ENCODE measurements at places on chromosomes 7 and 10. TPM values are rescaled to one million over a fixed set of nuclear protein-coding genes. Genes with fewer than 3 reads are reported as not detected.
A peak's percentile ranks its signal among the peaks of the same experiment; 100 is the strongest.

Gene TRPV6
- total RNA-seq: not detected

Gene POMZP3
- 13.9 TPM for total RNA-seq

Gene PKD2L1
- total RNA-seq: not detected

Gene INMT
- 0.37 TPM for total RNA-seq

- H3K4me1 ChIP-seq: peaks cover 20% of the 10 kb centered on the region
- no peak overlapping the region for H3K4me3 ChIP-seq
Observed at GRCh38 chr10:110967645-110968044, 48.2 kb downstream of the SHOC2 start.

- no peaks in the 10 kb centered on the region for H3K36me3 ChIP-seq
- no peak overlapping the region for H3K27ac ChIP-seq
- DNase-seq: peak; percentile 67
Observed at GRCh38 chr10:101161494-101162299, 30.6 kb downstream of the TLX1 start.

Measured in activated naive CD8-positive, alpha-beta T cell treated with anti-CD3 and anti-CD28 coated beads, Interleukin-2, amount 10 ng/mL, durations not matched to agents 7 days and 5 days (primary cell).